ENCODE measurements at places on chromosomes 6 and 20.

DNA sequence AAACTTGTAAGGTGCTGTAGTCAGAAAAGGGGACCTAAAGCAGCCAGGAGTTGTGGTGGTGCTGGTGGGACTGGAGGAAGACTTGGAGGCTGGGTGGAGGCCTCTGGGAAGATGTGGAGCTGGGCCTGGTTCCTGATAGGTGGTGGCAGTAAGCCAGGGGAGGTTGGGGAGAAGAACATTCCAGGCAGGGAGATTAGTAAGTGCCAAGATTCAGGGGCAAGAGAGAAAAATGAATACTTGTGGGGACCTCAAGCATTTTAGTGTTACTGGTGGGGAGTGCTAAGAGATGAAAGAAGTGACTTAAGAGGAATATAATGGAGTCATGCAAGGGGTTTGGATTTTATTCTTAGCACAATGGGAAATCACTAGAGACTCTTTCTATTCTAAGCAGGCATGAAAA is 79.0 kb upstream of the B3GAT2 start:
- no peak for DNase-seq

GRCh38 chr6:169619650-169620049 is 82.2 kb downstream of the WDR27 start:
- DNase-seq, result no peak

- DNase-seq, result no peak
Measured at GRCh38 chr6:134211297-134211696, 106.6 kb downstream of the SGK1 start.

DNA sequence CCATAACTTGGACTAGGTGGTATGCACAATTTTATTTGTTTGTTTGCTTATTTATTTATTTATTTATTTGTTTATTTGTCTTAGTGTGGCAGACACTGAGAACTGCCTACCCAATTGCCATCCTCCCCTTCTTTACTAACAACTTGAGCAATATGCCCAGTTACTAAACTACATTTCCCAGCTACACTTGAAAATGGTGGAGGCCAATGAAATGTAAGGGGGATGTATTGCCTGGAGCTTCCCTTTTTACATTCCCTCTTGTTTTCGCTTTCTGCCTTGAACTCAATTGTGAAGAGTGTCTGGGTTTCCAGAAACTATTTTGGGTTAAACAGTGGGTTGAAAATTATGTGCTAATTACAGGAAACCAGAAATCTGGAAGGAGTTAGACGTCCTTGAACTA is 152.7 kb upstream of the FKBP1C start:
- DNase-seq, result no peak

DNA sequence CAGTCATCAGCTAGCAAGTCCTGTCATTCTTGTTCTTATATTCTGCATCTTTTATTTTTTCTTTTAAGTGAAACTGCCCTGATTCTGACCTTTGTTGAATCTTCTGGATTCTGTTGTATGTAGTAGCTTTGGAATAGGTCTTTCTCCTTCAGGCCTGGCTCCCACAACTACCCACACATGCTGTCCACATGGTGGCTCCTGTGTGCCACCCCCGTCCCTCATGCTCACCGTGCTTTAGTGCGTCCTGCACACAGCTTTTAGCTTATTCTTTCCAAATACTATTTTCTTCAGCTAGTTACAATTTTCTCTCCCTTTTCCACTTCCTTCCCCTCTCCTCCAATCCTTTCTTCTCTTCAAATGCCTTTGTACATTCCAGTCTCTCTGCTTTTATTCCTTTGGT is 61.8 kb downstream of the CTNNBL1 start:
- DNase-seq, result no peak

DNA sequence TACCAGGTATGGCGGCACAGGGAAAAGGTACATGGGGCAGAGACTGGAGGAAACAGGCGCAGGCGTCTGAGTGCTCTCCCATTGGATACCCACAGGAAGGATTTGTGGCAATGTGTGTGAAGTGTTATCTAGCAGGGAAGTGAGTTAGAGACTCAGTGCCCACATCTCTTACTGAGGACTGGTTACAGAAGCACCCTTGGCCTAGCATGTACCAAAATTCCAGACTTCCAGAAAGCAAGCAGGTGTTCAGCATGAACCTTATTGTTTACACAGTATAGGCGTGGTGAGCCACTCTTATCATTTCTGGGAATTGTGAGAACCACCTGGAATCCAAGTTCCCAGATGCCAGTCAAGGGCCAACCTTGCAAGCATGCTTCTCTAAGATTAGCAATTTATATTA is 14.2 kb downstream of the MANBAL start:
- no peak for DNase-seq

- DNase-seq, result no peak
Measured at GRCh38 chr6:79631693-79632172, 604 bp downstream of the SH3BGRL2 start.

DNA sequence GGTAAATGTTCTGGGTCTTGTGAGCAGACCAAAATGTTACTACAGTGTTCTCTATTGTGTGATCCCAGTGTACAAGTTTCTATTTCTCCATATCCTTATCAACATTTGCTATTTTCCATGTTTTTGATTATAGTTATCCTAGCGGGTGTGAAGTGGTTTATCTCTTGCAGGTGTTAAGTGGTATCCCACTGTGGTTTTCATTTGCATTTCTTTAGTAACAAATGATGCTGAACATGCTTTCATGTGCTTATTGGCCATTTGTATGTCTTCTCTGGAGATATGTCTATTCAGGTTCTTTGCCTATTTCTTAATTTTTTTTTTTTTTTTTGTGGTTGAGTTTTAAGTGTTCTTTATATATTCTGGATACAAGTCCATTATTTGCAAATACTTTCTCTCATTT is 35.5 kb downstream of the NSFL1C start:
- no peak for DNase-seq

GRCh38 chr20:44160133-44160532 is 26.9 kb downstream of the JPH2 start:
- DNase-seq, result no peak

- no peak for DNase-seq
Measured at GRCh38 chr6:11166948-11167347, 55.4 kb upstream of the ERVFRD-1 start.

- DNase-seq, result no peak
Measured at GRCh38 chr6:169069356-169069755, 184.3 kb downstream of the THBS2 start.

DNA sequence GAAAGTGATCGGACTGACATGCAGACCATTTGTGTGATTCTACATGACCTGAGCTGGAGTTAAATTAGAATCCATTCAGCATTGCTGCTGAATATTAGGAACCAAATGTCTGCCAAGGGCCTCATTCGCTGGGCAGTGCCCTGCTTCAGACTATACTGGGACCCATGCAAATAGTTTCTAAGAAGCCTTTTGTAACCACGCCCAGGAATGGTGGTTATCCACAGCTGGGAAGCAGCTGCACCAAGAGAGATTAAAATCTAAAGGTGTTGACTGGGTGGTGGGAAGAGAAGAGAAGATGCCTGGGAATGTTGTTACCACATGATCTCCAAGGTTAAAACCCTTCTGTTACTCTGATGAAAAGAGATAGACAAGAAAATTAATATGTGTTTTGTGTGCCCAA is 156.8 kb downstream of the PKHD1 start:
- no peak for DNase-seq

DNA sequence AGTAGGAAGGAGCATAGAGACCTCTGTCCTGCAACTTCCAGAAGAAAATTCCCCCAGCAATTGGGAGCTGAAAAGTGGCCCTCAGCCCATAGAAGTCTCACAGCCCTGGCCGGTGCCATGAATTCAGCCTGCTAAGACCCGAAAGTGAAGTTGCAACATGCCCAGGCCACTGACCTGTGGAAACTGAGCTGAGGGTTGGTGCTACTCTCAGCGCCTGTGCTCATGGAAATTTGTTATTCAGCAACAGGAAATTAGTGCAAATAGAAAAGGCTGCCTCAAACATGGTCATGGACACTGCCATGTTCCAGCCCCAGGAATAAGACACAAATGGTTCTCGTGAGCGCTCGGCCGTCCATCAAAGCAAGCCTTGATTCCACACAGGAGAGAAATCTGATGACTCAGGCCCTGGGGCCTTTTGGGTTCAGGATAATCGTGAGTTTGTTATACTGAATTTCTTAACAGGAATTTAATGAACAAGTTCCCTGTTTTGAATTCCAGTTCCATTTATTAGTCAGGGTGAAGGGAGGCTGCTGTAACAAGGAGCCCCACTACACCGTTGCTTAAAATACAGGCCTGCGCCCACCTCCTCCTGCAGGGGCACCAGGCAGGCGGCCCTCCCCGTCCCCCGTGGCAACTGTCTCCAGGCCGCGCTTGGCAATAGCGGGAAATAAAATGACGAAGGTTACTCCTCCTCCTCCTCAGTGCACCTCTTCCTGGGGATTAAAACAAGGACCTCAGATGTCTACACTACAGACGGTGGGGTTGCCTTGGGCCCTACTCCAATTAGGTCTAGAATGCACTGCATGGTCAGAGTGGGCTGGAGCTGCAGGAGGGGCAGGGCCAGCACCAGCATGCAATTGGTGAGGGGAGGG is 152.9 kb downstream of the ERMARD start:
- DNase-seq, result no peak

DNA sequence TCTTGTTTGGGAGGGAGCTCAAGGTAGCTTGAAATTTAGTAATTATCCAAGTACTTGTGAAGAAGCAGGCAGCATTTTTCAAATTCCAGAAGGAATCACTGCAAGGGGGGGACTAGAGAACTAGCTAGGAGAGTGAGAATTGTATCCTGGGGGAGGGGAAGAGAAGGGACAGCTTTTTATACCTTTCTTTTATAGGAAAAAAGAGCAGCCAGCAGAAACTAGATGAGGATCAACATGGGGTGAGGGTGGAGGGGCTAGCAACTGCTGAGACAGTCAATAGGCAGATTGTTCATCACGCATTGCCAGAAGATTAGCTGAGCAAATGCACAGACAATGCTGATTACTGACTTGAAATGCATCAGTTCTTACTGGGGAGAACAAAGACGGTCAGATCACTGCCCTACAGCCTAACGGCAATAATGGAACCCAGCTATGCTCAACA is 514.3 kb upstream of the CITED2 start:
- no peak for DNase-seq

DNA sequence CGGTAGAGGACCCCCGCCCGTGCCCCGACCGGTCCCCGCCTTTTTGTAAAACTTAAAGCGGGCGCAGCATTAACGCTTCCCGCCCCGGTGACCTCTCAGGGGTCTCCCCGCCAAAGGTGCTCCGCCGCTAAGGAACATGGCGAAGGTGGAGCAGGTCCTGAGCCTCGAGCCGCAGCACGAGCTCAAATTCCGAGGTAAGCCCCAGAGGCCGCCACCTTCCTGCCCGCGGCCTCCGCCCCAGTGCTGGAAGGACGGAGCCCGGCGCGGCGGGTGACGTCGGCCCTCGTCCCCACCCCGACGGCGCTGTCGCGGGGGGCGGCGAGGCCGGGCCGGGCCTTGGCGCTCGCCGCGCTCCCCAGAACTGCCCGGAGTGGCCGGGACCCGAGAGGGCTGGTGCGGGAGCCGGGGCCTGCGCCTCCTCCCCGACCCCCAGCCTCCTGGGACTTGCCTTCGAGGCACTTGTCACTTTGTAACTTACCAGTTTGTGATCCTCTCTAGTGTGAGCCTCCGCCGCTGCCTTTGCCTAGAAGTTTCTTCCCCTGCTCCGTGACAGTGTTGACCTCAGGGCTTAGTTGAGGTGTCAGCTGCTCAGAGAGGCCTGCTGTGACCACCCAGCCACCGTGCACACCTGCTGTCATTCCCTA is 417 bp downstream of the VAPB start:
- DNase-seq, result peak; percentile 7

GRCh38 chr20:63777614-63778013 is 38.0 kb downstream of the SLC2A4RG start:
- DNase-seq, result no peak

- no peak for DNase-seq
Measured at GRCh38 chr20:49924247-49924646, 8.9 kb upstream of the SPATA2 start.

GRCh38 chr20:9332791-9333479 is 181.5 kb upstream of the LAMP5 start:
- DNase-seq, result no peak
